Muscle of leg (tissue), 16 donors: ENCODE measurements at places on chromosomes 5 and 9. TPM values are rescaled to one million over a fixed set of nuclear protein-coding genes. Genes with fewer than 3 reads are reported as not detected.

DBH gene
- total RNA-seq, result not detected

CENPH gene
- total RNA-seq, result 11.4 TPM

PLAC8L1 gene
- total RNA-seq, result 0.18 TPM

EMB gene
- 4.3 TPM for total RNA-seq

GLDC gene
- total RNA-seq, result 0.27 TPM

NR2F1-AS1 gene
- total RNA-seq, result 3.8 TPM

ARID3C gene
- 0.09 TPM for total RNA-seq
